ENCODE measurements at places on chromosomes 3 and 15. TPM values are rescaled to one million over a fixed set of nuclear protein-coding genes. Genes with fewer than 3 reads are reported as not detected.

CIP2A gene
- 3.8 TPM for total RNA-seq

DPPA4 gene
- total RNA-seq = not detected

ZNF662 gene
- total RNA-seq = 1.4 TPM

C3orf22 gene
- total RNA-seq = not detected

CCR2 gene
- not detected for total RNA-seq

FBLN2 gene
- 664 TPM for total RNA-seq

CCNB2 gene
- total RNA-seq = 4.9 TPM

MOBP gene
- total RNA-seq = not detected

CDC25A gene
- 1.3 TPM for total RNA-seq

VIPR1 gene
- total RNA-seq = 0.09 TPM

KLHL6 gene
- not detected for total RNA-seq

CIB2 gene
- total RNA-seq = 2.7 TPM

LYZL4 gene
- not detected for total RNA-seq

UNC13C gene
- total RNA-seq = not detected

IQCF5 gene
- not detected for total RNA-seq

SKIC8 gene
- total RNA-seq = 36.1 TPM

AADAC gene
- 11.8 TPM for total RNA-seq

LRRIQ4 gene
- not detected for total RNA-seq

TRPM1 gene
- not detected for total RNA-seq

PRR20G gene
- not detected for total RNA-seq

RIOX2 gene
- total RNA-seq = 33.1 TPM

IL17RC gene
- total RNA-seq = 113 TPM

SLC27A2 gene
- not detected for total RNA-seq

LRRFIP2 gene
- 46.6 TPM for total RNA-seq

CP gene
- not detected for total RNA-seq

CCR9 gene
- total RNA-seq = not detected

TNNC1 gene
- 1.2 TPM for total RNA-seq

SLC12A1 gene
- total RNA-seq = not detected

PLSCR2 gene
- total RNA-seq = not detected

Measured in pericardium fibroblast (primary cell).